Colonic mucosa (tissue), 4 donors: ENCODE measurements at places on chromosomes 3 and 15.
A peak's percentile ranks its signal among the peaks of the same experiment; 100 is the strongest.

DNA sequence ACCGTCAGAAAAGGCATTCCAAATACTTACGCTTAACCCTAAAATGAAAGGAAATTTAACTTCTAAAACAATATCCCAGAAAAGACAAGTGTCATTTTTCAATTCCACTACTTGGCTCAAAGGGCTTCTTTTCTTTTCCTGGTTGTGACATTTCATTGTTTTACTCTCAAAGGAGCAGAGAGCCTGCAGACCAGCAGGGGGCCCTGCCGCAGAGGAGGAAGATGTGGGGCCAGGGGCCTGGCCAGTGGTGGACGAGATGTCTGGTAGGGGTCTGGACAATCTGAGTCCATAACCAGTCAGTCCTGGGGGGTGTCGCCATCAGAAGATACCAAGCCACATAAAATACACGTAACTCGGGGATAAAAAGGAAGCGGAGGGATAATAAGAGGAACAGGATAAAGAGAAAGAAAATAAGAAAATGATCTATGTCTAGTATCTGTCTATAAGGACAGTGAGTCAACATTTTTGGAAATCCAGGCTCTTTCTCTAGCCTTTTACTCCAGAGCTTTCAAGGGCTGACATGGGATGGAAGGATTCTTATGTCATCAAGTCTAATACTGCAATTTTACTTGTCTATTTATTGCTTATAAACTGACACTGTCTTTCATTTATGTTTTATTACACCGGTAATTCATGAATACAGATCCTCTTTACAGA is 54.2 kb upstream of the ARHGEF3 start:
- DNase-seq, result peak; percentile 40
- H3K27me3 ChIP-seq, result no peaks in the 10 kb centered on the region
- H3K27ac ChIP-seq, result no peak overlapping the region
- no peak overlapping the region for H3K4me3 ChIP-seq
- no peaks in the 10 kb centered on the region for H3K36me3 ChIP-seq
- H3K4me1 ChIP-seq, result no peaks in the 10 kb centered on the region

- no peak overlapping the region for H3K4me3 ChIP-seq
- no peaks in the 10 kb centered on the region for H3K27me3 ChIP-seq
- DNase-seq, result no peak
- H3K27ac ChIP-seq, result no peak overlapping the region
These were observed 261.9 kb upstream of the NR2E3 start for GRCh38 chr15:71548401-71548807.

DNA sequence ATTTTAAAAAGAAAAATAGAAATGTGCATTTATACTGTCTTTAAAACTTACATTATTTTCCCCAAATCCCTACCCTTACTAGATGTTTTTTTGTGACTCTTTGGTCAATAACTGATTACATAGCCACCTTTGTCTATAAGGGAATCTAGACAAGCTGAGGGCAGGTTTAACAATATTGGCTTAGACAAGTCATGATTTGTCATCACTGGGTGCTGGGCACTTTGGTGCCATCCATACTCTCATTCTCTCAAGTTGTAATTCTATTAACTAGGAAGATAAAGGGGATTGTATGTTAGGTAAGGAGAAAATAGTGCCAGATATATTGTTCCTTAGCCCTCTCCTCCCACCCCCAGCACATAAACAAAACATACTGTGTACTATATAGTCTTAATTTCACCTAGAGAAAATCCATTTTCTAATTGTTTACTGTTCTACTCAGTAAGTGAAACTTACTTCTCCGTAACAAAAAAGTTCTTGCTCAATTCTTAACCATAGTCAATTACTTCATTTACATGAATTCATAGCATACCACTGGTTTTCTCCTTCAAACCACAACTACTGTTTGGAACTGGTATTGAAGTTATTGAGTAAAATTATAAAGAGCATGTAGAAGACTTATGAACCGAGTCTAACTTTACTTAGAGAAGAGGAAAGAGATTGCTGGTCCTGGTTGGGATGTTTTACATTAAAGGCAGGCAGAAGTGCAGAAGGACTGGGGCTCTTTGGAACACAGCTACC is 877.1 kb downstream of the PDCD6IP start:
- no peaks in the 10 kb centered on the region for H3K27me3 ChIP-seq
- H3K36me3 ChIP-seq, result no peaks in the 10 kb centered on the region
- no peak for DNase-seq
- no peak overlapping the region for H3K4me3 ChIP-seq
- H3K4me1 ChIP-seq, result no peaks in the 10 kb centered on the region

DNA sequence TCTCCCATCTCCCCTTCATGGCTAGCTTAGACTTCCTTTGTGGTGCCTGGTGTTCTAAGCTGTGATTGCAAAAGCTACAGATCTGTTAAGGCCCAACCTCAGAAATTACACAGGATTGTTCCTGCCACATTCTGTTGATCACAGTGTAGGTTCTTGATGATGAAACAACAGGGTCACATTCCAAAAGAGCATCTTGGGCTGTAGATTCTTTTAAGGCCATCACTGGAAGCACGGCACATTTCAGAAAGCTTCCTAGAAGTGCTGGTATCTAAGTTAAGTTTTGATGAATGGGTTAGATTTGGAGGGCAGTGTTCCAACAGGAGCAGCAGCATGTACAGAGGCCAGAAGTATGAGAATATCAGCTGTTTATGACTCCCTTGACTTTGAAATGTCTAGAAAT is 107.5 kb upstream of the SKOR1 start:
- no peak for DNase-seq
- H3K4me3 ChIP-seq, result no peak overlapping the region
- no peaks in the 10 kb centered on the region for H3K36me3 ChIP-seq
- no peaks in the 10 kb centered on the region for H3K27me3 ChIP-seq
- no peak overlapping the region for H3K27ac ChIP-seq

DNA sequence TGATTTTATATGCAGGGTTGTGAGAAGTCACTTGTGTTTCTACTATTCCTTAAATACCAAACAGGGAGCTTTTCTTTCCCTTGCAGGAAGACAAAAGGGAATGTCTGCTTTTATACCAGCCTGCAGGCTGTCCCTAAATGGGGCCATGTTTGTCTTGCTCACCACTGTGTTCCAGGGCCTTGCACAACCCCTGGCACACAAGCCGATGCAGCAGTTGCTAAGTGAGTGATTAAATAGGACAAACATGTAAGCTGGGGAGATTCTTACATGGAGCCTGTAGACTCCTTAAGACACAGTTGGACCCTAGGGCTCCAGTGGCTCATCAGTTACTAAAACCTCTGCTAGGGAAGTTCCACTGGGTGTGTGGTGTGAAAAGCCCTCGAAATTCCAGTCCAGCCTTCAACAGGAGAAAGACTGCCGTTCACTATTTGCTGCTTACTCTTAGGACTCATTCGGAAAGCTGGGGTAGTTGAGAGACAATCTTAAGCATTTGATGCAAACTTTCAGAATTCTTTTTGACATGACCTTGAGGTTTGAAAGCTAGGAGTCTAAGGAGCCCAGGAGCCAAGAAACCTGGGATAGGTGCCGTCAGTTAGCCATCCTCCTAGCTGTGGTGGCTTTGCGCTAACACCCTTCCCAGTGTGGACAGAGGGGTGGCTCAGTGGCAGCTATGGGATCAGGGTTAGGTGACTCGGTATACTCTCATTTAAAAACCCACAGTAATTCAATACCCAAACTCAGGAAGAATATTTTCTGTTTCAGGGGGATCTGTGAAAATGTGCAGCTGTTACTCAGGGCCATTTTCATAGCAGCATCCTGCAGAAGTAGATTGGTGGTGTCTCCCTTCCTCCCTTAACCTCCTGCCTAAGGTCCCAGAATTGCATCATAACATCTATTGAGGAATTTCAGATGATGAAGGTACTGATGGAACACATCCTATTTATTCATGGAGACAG is 39.1 kb downstream of the SYNM start:
- H3K27ac ChIP-seq, result no peak overlapping the region
- no peak overlapping the region for H3K4me3 ChIP-seq
- H3K36me3 ChIP-seq, result no peaks in the 10 kb centered on the region
- H3K4me1 ChIP-seq, result no peaks in the 10 kb centered on the region
- no peaks in the 10 kb centered on the region for H3K27me3 ChIP-seq

DNA sequence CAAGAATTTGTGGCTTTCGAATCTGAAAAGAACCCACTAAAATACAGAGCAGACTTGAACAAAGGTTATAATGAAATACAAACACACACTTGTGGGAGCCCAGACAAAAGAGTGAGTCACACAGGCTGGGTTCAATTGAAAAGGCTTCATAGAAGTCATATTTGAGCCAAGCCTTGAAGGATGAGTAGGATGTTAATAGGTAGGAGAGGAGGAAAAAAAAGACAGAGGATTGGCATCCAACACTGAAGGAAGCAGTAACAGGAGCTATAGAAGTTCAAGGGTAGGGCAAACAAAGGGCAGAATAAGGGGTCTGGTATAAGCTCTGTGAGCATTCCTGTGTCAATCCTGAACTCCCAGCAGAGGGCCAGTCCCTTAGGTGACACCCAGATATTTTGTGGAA is 325.4 kb downstream of the FOXP1 start:
- no peak overlapping the region for H3K4me3 ChIP-seq
- no peak overlapping the region for H3K27ac ChIP-seq
- H3K36me3 ChIP-seq, result no peaks in the 10 kb centered on the region
- DNase-seq, result no peak
- H3K4me1 ChIP-seq, result peaks cover 7% of the 10 kb centered on the region

- H3K36me3 ChIP-seq, result no peaks in the 10 kb centered on the region
- H3K27me3 ChIP-seq, result no peaks in the 10 kb centered on the region
- H3K4me1 ChIP-seq, result no peaks in the 10 kb centered on the region
- peak; percentile 61 for DNase-seq
- H3K27ac ChIP-seq, result no peak overlapping the region
These were observed 7.5 kb upstream of the IGSF10 start for GRCh38 chr3:151468284-151468917.

GRCh38 chr3:196138482-196139254 is 56.8 kb upstream of the TFRC start:
- no peaks in the 10 kb centered on the region for H3K36me3 ChIP-seq
- H3K4me1 ChIP-seq, result no peaks in the 10 kb centered on the region
- H3K27ac ChIP-seq, result no peak overlapping the region
- no peak for DNase-seq
- no peaks in the 10 kb centered on the region for H3K27me3 ChIP-seq

- no peak overlapping the region for H3K27ac ChIP-seq
- H3K27me3 ChIP-seq, result no peaks in the 10 kb centered on the region
- no peak for DNase-seq
- no peaks in the 10 kb centered on the region for H3K4me1 ChIP-seq
- no peak overlapping the region for H3K4me3 ChIP-seq
- H3K36me3 ChIP-seq, result no peaks in the 10 kb centered on the region
These were observed 107.6 kb downstream of the SMAD6 start for GRCh38 chr15:66809664-66810063.

- no peaks in the 10 kb centered on the region for H3K4me1 ChIP-seq
- no peak overlapping the region for H3K4me3 ChIP-seq
- no peaks in the 10 kb centered on the region for H3K36me3 ChIP-seq
- H3K27me3 ChIP-seq, result no peaks in the 10 kb centered on the region
These were observed 48.6 kb downstream of the KCNMB2 start for GRCh38 chr3:178584722-178585380.

DNA sequence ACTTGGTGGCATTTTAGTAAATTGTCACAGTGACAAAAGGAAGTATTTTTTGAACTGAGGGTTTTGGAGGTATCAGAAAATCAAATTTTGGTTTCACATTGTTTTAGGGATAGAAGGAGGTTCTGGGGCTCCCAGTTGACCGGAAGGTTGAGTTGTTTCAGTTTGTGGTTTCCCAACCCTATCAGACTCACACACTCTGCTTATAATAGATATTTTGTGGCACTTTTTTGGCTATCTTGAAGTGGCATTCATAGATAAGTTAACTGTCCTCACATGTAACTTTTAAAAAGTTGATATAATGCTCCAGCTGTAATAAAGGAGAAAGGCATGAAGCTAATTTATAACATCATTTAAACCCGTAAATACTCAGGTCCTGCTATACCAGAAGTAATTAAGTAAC is 12.8 kb downstream of the ARMC8 start:
- no peaks in the 10 kb centered on the region for H3K36me3 ChIP-seq
- no peaks in the 10 kb centered on the region for H3K27me3 ChIP-seq
- H3K4me3 ChIP-seq, result no peak overlapping the region
- no peak for DNase-seq

- no peak for DNase-seq
- peaks cover 10% of the 10 kb centered on the region for H3K4me1 ChIP-seq
- no peak overlapping the region for H3K27ac ChIP-seq
- no peaks in the 10 kb centered on the region for H3K27me3 ChIP-seq
- H3K36me3 ChIP-seq, result no peaks in the 10 kb centered on the region
- no peak overlapping the region for H3K4me3 ChIP-seq
These were observed 33.2 kb upstream of the IQSEC1 start for GRCh38 chr3:13106308-13107001.

- no peaks in the 10 kb centered on the region for H3K27me3 ChIP-seq
- no peak overlapping the region for H3K27ac ChIP-seq
- no peak for DNase-seq
- no peaks in the 10 kb centered on the region for H3K36me3 ChIP-seq
These were observed 70.1 kb upstream of the CCK start for GRCh38 chr3:42336103-42336502.

GRCh38 chr3:147656023-147656422 is 246.9 kb downstream of the ZIC1 start:
- no peaks in the 10 kb centered on the region for H3K27me3 ChIP-seq
- H3K36me3 ChIP-seq, result no peaks in the 10 kb centered on the region
- no peaks in the 10 kb centered on the region for H3K4me1 ChIP-seq

GRCh38 chr3:181694805-181695660 is 16.7 kb upstream of the SOX2 start:
- peak overlapping the region; percentile 22 for H3K4me3 ChIP-seq
- no peaks in the 10 kb centered on the region for H3K36me3 ChIP-seq
- peaks cover 51% of the 10 kb centered on the region for H3K27me3 ChIP-seq
- H3K4me1 ChIP-seq, result no peaks in the 10 kb centered on the region

GRCh38 chr3:78580681-78581080 is 1187.1 kb downstream of the ROBO1 start:
- no peaks in the 10 kb centered on the region for H3K4me1 ChIP-seq
- H3K36me3 ChIP-seq, result no peaks in the 10 kb centered on the region
- H3K4me3 ChIP-seq, result no peak overlapping the region
- no peak for DNase-seq

GRCh38 chr3:158649791-158650190 is 5.5 kb downstream of the GFM1 start:
- no peaks in the 10 kb centered on the region for H3K36me3 ChIP-seq
- no peak overlapping the region for H3K27ac ChIP-seq
- H3K4me3 ChIP-seq, result no peak overlapping the region
- H3K4me1 ChIP-seq, result no peaks in the 10 kb centered on the region
- H3K27me3 ChIP-seq, result no peaks in the 10 kb centered on the region
